ENCODE measurements at places on chromosomes 1 and 21.

- no peak for DNase-seq
Measured at GRCh38 chr1:229205854-229206253, 65.1 kb upstream of the RAB4A start.

DNA sequence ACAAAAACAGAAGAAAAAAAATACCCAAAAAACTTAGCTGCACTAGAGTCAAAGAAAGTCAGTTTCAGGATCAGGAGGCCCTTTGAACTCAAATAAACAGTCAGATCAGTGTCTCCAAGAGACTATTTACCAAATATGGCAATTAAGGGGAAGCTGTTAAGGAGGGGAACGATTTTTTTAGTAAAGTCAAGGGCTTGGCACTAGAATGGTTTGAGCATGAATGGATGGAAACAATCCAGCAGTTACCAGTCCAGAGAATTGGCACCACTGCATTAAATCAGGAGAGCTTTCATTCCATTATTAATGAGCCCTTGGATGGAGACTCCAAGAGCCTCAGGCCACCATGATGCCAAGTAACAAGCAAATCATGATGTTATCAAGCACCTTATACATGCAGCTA lies 7.2 kb downstream of the TRAPPC3 start:
- no peak for DNase-seq

DNA sequence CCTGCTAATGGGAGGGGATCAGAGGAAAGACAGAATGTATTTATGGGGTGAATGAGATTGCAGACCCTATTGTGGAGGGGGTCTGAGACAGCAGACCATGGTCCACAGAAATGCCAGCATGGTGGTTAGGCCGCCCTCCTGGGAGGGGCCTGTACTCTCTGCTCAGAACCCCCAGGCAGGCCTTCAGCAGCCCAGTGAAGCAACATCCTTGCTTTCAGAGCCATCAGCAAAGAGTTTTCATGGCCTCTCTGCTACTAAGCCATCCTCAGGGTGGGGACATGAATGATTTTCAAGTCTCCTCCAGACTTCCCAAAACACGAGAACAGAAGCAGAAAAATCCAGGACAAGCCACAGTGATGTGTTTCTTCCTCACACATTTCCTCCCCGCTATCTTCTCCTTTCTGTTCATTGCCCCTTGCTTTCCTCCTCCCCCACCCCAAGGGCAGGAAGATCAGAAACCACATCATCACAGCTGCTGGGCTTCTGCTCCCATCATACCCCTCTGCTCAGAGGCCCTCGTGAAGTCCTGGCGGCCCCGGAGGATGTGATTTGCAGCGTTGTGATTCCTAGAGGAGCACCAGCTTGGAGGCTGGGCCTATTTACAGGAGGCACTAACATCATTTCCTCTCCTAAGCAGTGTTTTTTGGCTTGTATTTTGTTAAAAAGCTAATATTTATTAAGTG lies 48.0 kb downstream of the ABCA4 start:
- DNase-seq = no peak

- DNase-seq = no peak
Measured at GRCh38 chr1:163240705-163241104, 38.0 kb upstream of the RGS5 start.

DNA sequence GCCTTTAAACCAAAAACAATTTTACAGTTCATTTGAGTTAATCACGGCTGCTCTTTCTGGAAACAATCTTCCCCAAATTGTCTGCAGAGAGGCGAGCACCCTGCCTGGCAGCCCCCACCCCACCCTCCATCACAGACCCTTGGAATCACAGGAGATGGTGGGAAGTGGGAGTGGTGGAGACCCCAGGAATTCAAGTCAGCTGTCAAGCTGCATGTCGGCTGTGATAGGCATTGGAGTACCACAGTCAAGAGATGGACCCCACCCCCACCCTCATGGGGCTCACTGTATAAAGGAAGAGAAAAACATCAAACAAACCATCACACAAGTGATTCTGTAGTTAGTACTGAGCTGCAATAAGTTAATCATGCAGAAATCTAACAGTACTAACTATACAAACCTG lies 360.4 kb downstream of the MATN1 start:
- no peak for DNase-seq

GRCh38 chr21:34989337-34990151 lies 59.6 kb downstream of the RUNX1 start:
- no peak for DNase-seq

DNA sequence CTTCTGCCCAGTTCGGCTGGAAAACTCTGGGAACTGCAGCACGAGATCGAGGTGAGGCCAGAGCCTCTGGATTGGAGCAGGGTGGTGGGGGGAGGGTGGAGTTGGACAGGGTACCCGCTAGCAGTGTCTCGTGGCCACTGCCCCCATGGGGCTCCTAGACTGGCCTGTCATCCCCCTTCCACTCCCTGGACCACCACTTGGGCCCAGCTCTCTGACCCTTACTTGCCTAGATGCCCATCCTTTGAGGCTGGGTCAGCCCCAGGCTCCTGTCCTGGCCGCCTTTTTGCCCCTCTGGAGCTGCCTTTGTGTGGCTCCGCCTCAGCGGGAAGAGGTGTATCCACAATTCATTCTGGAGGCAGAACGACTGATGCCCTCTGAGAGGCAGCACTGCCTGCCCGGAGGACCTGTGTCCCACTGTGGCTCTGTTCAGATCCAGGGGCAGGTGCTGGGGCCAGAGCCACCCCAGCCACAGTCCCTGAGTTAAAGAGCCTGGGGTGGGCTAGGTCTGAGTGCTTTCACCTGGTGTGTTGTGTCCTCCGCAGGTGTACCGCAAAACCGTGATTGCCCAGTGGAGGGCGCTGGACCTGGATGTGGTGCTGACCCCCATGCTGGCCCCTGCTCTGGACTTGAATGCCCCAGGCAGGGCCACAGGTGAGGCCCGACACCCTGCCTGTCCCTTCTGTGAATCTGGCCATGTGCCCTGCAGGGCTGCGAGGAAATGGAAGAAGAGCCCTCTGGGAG lies 17.7 kb downstream of the FAAH start:
- no peak for DNase-seq

DNA sequence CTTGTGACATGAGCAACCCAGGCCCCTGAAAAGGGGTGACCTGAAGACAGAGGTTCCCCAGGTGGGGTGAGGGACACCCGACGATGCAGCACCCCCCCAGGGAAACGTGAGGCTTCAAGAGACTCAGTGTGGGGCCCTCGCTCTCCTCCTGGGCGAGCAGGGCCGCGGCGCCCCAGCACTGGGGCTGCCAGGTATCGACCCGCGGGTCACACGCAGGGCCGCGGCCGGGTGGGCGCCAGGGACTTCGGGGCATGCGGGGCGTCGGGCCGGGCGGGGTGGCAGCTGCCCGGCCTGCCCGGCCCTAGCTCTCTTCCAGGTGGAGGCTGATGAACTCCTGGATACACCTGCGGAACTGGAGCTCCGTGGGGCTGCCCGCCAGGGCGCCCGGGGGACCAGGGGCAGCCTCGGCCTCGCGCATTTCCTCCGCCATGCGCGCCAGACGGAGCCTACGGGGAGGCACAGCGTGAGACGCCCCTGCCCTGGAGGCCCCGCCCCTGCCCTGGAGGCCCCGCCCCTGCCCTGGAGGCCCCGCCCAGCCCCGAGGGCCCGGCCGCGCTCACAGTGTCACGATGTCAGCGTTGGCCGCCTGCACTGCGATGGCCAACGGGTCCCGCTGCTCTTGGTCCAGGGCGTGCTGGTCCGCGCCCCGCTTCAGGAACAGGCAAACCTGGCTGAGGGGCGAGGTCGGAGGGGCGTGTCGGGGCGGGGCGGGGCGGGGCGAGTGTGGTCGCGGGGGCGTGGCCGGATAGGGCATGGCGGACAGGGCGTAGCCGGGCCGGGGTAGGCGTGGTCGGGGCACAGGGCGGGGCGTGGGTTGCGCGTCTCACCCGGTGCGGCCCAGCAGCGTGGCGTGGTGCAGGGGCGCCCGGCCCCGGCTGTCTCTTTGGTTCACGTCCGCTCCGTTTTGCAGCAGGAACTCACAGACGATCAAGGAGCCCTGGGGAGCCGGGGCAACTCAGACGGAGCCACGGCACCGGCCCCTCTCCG lies 13.3 kb downstream of the SCNN1D start:
- no peak for DNase-seq

DNA sequence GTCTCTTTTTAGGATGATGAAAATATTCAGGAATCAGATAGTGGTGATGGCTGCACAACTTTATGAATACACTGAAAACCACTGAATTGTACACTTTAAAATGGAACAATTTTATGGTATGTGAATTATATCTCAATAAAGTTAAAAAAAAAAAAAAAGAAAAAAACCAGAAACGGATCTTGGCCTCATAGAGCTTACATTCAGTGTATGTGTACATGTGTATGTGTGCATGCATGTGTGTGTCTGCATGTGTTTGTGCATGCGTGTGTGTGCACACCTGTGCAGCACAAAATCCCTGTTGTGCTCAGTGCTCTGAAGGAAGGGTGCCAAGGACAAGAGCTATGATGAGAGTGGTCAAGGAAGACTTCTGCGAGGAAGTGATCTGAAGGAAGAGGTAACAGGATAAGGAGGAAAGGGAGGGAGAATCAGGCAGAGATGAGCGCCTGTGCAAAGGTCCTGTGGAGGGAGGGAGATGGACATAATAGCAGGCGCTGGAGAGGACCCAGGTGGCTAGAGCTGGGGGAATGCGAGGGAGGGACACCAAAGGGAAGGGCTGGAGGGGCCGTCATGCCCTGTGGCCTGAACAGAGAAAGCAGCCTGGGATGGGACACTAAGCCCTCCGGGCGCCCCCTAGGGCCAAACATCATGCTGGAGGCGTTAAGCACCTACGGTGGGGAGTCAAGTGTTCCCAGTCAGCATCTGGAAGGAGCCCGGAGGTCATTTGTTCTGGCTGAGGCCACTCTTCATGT lies 25.2 kb downstream of the NKAIN1 start:
- DNase-seq = no peak

DNA sequence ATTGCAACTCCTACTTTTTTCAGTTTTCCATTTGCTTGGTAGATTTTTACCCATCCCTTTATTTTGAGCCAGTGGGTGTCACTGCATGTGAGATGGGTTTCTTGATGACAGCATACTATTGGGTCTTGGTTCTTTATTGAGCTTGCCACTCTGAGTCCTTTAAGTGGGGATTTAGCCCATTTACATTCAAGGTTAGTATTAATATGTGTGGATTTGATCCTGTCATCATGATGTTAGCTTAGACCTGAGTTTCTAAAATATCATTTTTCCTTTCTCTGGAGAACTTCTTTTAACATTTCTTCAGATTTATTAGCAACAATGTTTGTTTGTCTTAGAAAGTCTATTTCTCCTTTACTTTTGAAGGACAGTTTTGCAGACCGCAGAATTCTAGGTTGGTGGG lies 11.8 kb upstream of the S100B start:
- no peak for DNase-seq

DNA sequence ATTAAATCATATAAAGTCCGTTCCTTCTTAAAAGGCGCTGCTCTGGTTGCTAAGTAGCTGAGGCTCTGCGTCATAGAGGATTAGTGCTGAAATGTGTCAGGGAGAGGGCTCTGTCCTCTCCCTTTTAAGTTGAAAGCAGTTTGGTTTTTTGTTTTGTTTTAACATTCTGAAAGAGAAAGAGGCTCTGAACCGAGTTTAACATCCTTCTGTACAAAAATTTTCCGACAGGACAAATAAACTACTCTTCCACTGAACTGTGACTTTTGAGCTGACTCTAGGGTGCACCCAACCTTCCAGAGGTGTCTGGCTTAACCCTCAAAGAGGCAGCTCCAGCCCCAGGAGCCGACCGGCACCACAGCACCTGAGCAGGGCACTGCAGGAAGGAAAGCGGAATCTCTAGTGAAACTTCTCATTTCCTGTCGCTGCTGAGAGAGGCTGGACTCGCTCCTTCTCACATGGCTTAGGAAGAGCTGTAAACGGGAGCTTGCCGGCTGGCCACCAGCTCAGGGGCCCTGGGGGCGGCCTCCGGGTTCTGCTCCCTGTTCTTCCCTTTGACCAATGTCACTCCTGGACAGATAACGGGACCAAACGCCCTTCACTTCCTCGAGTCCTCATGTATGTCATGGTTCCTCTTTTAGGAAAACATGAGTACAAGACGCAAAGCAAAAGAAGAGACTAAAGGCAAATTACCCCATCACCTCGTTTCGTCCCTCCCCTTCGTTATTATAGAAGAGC lies 1.2 kb downstream of the VAV3 start:
- no peak for DNase-seq

Data from T1000 (cell line).